HT-29 (cell line): ENCODE measurements at places on chromosomes 6 and 20.

GRCh38 chr6:136525586-136526195, 24.5 kb downstream of the MAP7 start:
- DNase-seq: peak; percentile 61

- DNase-seq: no peak
Observed at GRCh38 chr6:110488606-110489190, 12.3 kb upstream of the SLC22A16 start.

DNA sequence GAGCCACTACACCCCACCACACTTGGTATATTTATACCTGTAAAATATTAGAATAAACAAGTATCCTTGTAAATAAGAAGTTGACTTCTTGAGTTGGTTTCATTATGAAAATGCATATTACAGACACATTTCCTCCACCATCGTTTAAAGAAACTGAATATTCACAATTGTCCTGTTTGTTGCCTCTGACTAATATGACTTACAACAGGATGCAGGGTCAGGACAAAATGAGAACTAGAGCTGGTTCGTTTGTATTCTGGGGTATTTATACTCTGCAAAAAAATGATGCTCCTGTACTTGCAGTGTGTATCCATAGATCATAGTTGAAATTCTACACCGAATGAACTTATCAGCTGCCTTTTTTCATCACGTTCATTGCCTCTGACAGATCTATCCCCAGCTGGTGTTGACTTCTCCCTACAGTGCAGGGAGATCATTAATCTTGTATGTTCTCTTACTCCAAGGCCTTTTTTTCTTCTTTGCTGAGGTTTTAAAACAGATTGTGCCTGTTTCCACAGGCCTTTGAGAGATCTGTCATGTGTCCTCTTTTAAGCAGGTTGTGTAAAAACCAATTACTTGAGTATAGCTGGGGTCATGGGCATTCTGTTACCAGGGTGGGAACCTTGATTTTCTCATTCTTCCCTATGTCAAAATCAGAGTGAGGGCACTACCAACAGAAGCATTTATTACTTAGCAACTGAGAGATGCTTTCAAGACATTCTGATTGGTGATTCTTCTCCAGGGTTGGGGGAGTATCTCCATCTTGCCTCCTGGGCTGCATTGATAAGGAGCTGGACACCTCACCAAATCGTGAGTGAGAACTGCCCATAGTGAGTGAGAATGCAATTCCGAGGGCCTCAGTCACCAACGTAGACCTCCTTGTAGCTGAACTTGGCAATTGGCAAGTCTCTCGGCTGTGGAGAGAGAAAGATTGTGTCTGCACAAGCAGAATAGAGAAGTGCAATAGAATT, 78.8 kb upstream of the CD83 start:
- no peak for DNase-seq

GRCh38 chr6:157823001-157823527, at the start of gene SNX9:
TSS of gene SNX9 (plus strand) at chr6:157823246. CDS start at chr6:157823435, 189 bp downstream.
- peak; percentile 73 for DNase-seq

DNA sequence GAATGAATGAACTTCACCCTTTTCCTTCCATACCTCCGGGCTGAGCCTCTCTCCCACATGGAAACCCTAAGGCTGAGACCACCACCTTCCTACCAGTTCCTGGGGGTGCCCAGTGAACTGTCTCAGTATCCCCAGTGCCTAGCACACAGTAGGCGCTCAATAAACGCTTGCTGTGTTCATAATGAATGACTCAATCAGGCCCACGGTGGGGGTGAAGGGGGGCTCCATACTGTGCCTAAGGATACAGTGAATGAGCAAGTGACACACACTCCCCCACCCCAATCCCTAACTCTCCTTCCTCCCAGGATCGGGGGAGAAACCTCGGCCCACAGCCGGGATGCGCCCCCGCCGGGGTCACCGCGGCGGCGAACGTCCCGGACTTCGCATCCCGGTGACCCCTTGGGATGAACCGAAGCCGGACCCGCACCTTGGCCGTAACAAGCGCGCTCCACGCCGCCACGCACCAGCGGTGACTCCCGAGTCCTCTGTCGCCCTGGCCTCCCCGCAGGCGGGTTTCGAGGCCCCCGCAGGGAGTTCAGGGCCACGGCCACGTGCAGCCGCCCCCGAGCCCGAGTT, 592 bp downstream of the KCNG1 start:
- DNase-seq: no peak

DNA sequence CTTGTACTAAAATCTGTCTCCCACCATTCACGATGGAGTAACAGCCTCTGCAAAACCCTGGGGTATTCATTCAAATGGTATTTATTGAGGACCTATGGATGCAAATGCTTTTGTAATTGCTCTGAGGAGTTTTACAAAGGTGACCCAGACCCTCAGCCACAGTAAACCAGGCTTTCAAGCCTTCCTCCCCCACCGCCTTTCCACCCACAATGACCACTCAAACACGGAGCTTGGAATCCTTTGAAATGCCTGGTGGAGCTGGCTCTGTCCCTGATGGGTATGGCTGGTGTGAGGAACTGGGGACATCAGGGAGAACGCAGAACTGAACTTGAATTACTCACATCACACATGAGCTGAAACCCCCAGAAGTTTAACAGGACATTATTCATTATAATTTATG, 246.4 kb downstream of the CDH26 start:
- no peak for DNase-seq

- no peak for DNase-seq
Observed at GRCh38 chr20:25064561-25065071, 6.7 kb upstream of the ACSS1 start.

DNA sequence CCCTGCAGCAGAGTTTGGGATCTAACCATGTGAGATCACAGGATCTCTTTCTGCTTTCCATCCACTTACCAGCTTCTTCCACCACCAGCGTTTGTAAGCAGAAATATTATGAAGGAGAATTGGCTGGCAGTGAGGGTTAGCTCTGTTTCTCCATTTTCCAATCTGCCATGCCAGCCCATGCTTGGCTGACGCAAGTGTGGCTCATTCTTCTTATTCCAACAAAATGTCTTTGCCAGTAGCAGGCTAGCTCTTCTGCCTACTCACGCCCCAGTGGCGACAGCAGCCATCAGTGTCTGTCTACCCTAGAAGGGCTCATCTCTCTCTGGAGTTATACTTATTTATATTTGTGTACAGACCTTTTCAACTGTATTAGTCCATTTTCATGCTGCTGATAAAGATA, 286.2 kb downstream of the FARS2 start:
- DNase-seq: no peak
